Activated T-helper 1 cell treated with Interleukin-2 at 50 U/mL for 16 hours (primary cell): ENCODE measurements at places on chromosomes 7 and 10.

GRCh38 chr7:14321947-14322346, 332.5 kb upstream of the ETV1 start:
- no peak for DNase-seq

DNA sequence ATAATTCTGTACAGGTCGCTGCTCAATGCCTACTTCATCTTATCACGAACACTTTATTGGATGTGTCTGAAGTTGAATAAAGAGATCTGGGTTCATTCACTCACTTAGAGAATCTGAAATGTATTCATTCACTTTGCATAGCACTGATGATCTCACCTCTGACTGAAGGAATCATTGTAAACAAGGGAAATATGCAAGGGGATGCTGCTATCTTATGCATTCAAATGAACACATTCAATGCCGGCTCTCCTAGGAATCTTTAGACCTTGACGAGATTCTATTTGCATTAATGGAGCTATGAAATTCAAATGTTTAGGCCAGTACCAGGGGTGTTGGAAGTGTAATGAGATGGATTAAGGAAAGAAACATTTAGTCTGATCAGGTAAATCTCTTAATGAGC, 200.6 kb upstream of the COBL start:
- no peak for DNase-seq

DNA sequence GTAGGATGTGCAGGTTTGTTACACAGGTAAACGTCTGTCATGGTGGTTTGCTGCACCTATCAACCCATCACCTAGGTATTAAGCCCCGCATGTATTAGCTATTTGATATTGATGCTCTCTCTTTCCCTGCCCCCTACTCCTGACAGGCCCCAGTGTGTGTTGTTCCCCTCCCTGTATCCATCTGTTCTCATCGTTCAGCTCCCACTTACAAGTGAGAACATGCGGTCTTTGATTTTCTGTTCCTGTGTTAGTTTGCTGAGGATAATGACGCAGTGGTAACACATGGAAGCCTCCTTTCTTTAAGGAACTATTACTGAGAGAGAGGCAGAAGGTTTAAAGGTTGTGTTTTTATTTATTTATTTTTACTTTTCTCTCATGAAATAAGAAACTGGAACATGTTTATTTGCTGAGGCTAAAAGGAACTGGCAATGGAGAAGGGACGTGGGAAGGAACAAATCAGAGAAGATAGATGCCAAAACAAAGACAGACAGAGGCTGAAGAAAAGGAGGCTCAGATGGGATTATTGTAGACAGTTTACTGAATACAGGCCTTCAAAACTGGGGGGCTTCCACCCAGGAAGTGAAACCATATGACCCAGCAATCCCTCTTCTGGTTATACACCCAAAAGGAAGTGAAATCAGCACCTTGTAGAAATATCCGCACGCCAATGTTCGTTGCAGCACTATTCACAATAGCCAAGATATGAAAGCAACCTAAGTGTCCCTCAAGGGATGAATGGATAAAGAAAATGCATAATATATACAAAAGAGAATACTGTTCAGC, 556.3 kb downstream of the GRM8 start:
- DNase-seq, result no peak

- DNase-seq, result no peak
Observed at GRCh38 chr7:118286131-118286530, 61.6 kb downstream of the ANKRD7 start.

GRCh38 chr7:105098863-105099515, 85.0 kb downstream of the KMT2E start:
- no peak for DNase-seq

DNA sequence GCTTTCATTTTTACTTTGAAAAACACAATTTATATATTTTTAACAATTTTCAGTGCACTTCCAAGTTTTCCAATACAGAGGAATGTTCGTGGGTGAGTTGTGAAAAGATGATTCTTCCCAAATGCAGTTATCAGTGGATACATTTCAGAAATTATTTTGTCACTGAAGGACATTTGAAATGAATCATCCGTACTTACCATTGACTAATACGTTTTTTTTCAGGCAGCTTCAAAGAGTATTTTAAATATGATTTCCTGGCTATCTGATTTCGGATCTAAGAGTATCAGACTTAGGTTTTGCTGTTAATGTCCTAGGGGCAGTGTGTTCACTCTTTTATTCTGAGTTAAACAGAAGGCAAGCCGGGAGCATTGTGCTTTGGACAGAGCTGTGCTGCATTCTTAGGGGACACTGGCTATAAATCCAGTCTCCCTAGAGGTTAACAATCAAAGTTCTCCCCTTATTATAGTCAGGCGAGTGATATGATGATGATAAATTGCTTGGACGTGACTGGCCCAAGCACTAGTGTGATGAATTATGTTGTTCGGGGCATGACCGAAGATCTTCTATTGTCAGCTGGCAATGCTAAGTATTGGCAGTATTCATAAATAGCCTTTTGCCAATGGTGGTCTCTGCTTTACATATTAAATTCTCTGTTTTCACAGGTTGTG, 4.5 kb downstream of the PTER start:
- no peak for DNase-seq

DNA sequence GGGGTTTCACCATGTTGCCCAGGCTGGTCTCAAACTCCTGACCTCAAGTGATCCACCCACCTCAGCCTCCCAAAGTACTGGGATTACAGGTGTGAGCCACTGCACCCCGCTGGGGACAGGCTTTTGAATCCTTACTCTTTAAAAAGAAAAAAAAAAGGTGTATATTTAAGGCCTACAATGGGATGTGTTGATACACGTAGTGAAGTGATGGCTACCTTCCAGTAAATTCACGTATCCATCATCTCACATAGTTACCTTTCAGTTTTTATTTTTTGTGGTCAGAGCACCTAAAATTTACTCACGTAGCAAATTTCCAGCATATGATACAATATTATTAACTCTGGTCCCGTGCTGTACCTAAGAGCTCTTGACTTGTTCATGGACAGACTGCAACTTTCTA, 119.5 kb upstream of the INSYN2A start:
- DNase-seq, result no peak

GRCh38 chr10:107379601-107380000, 215.1 kb upstream of the SORCS1 start:
- no peak for DNase-seq

DNA sequence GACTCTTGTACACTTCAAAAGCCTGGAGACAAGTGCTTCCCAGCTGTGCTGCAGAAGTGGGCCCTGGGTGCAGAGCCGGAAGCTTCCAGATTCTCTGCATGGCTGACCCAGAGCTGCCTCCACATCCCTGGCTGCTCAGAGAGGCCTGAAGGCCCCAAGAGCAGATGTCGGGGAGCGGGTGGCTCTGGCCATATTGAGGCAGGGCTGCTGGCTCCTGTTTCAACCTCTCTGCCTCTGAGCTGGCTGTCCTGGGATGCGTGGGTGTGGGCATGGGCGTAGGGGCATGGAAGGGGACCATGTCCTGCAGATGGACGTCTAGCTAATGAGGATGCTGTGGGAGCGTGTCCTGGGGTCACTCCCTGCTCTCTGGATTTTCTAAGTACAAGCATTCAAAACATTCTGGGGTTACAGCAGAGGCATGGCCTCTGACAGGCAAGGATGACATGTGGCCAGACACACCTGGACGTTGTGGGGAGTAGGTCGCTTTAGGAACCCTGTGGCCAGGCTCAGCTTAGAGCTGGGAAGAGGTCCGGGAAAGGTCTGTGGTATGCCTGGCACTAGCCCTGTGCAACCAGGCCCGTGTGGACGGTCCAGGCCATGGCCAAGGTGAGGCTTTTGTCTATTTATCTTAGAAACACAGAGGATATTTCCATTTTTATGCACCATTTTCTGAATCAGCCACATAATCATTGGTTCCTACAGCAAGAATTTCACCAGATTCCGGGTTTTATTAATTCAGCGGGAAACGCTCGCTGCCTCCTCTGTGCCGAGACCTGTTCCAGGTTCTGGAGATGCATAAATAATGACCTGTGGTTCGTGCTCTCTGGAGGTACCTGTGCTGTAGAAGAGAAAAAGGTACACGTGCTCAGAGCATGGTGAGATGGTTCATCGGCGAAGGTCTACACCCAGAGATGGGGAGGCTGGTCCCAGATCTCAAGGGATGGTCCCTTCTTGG, 361.1 kb downstream of the GLRX3 start:
- no peak for DNase-seq

DNA sequence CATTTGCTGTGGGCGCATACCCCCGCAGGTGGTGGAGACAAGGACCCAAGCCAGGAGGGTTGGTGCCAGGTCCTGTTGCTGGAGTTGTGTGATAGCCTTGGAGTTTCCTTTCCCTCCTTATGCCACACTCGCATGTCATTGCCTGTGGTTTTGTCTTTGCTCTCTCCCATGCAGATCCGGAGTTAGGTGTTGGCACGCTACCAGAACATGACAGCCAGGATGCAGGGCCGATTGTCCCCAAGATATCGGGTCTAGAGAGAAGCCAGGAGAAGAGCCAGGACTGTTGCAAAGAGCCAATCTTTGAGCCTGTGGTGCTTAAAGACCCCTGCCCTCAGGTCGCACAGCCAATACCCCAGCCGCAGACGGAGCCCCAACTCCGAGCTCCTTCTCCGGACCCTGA, 369.2 kb upstream of the GALNT17 start:
- no peak for DNase-seq

GRCh38 chr10:70090951-70091350, 38.3 kb downstream of the MACROH2A2 start:
- DNase-seq, result no peak

GRCh38 chr7:124856299-124856888, 73.2 kb downstream of the POT1 start:
- DNase-seq, result no peak

GRCh38 chr10:132715776-132716680, 69.9 kb downstream of the NKX6-2 start:
- no peak for DNase-seq

DNA sequence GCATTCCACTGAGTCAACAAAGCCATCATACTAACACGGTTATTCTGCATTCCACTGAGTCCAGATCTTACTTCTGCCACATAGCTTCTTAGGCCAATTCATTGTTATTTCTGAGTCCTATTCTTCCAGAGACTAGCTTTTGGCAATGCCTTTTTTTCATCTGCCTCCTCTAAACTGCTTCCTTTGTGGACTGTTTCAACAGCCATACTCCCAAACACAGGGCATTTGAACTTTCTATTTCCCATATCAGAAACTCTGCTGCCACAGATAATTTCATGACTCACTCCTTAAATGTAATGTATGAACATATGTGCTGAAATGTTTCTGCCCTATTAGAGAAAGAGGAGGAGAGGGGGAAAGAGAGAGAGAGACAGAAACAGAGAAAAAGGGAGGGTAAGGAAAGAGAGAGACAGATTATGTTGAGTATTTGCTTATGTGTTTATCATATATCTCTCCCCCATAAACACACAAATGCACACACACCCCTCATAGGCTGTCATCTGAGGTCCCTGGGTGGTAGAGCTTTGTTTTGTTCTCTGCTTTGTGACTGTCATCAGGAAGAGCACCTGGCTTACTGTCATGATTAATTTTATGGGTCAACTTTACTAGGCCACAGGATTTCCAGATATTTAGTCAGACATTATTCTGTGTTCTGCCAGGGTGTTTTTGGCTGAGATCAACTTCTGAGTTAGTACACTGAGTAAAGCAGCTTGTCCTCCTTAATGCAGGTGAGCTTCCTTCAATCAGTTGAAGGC, 308.0 kb upstream of the KCND2 start:
- no peak for DNase-seq

DNA sequence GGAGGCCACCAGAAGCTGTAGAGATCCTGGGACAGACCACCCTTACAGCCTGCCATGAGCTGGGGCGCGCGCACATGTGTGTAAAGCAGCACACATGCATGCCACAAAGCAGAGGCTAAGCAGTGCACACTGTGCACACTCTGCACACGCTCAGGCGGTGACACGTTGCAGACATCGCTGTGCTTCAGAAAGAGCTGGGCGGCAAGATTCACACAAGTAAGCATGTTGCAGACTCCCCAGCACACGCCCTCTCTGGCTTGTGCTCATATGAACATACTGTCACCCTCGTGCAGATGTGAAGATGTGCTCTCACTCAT, 478.9 kb downstream of the DNAJB6 start:
- no peak for DNase-seq

GRCh38 chr10:71371750-71372166, 25.0 kb upstream of the CDH23 start:
- DNase-seq, result no peak

GRCh38 chr7:92613214-92613613, 23.0 kb upstream of the FAM133B start:
- DNase-seq, result no peak

DNA sequence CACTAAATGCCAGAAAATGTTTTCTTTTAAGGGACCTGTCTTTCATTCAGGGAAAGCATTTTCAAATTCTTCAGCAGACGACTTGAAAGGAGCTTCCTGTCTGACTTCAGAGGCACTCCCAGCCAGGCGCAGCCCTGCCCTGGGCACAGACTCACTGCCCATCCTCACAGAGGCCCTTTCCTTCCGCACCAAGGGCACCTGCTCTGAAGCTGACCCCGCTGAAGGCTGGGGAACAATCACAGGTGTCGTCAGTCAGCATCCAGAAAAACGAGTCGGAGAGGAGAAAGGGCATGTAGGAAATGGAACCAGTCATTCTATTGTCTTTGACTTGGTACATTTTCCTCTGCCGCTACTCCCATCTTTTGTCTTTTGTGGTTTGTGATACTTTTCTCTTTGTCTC, 125.3 kb upstream of the PARD3 start:
- DNase-seq, result no peak

GRCh38 chr7:311796-312195, 21.8 kb downstream of the FOXL3 start:
- DNase-seq, result no peak

- DNase-seq, result no peak
Observed at GRCh38 chr10:115981081-115981480, 291.9 kb downstream of the GFRA1 start.

DNA sequence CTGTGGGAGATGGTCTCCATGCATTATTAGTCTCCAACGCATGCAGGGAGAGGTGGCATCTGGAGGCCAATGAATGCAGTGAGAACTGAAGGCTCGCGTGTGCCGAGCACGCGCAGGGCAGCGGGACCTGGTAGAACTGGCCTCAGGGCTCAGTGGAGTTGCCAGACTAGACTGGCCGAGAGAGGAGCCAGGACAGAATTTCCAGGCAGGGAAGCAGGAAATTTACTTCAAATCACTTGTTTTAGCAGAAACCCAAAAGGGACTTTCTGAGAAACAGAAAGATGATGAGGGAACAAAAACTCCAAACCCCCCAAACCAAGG, 311.0 kb upstream of the IMMP2L start:
- DNase-seq, result no peak

- DNase-seq, result no peak
Observed at GRCh38 chr7:41311301-41311700, 391.6 kb downstream of the INHBA start.

DNA sequence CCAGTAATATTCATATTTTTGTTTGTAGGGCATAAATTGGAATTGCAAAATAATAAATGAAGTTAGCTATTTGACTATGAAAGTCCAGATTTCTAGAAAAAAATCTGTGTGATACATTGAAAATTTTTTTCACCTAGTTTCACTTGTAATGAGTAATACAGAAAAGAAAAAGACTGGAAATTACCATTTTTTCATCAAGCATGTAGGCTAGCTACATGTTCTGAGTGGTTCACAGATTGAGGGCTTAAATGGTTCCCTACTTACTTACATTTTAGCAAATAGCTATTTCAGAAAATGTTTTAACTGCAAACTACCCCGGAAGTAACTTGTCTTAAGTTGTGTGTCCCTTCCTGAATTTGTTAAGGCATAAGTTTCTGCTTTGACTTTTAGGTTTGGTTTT, 396.0 kb downstream of the PHF14 start:
- no peak for DNase-seq
